ENCODE measurements at places on chromosomes 12 and 14.

DNA sequence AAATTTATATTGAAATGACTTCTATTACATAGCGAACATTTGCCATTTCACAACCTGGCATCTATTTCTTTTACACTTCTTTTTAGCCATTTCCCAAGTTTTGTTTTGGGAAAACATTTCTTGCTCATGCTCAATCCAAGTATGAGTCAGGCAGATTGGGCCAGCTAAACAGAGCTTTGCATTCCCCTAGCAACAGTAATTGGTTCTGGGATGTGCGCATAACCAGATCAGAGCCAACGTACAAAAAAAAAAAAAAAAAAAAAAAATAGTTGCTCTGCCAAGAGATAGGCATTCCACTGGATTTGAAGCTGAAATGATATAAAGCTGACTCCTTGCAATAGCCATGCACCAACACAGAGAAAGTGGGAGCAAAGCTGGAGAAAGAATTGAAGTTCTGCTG is 37.5 kb downstream of the PLCZ1 start:
- no peak for DNase-seq

GRCh38 chr14:102675396-102675795 is 82.9 kb downstream of the RCOR1 start:
- DNase-seq, result no peak

GRCh38 chr12:121806546-121807423 is 3.0 kb downstream of the SETD1B start:
- no peak for DNase-seq

DNA sequence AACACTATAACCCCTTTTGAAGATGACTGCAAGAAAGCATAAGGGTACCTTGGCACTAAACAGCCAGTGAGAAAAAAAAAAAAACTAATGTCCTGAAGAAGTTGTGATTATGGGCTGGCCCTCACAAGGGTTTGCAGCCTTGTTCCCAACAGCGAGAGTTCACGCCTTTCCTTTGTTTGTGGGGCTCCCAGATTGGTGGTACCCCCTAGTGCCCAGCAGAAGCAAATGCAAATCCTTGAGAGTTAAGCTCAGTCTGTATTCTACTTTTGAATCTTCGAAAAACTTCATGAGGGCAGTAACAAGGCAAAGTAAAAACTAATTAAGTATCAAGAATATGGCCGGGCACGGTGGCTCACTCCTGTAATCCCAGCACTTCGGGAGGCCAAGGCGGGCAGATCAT is 238.9 kb upstream of the LMO3 start:
- no peak for DNase-seq

GRCh38 chr12:88377973-88378372 is 202.3 kb downstream of the KITLG start:
- DNase-seq, result no peak

DNA sequence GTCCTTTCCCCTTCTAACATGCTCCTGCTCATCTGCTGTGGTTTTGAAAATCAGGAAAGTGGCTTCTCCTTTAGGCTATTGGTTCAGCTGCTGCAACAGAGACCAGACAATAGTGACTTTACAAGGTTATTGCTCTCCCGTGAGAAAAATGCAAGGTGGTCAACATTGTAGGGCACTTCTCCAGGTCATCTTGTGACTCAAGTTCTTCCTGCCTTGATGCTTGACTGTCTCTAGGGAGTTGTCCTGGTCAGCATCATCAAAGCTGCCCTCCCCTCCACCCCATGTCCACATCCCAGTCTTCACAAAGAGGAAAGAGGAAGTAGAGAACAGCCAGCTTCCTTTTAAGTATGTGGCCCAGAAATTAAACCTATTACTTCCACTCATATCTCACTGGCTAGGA is 3.9 kb upstream of the TMEM63C start:
- no peak for DNase-seq

DNA sequence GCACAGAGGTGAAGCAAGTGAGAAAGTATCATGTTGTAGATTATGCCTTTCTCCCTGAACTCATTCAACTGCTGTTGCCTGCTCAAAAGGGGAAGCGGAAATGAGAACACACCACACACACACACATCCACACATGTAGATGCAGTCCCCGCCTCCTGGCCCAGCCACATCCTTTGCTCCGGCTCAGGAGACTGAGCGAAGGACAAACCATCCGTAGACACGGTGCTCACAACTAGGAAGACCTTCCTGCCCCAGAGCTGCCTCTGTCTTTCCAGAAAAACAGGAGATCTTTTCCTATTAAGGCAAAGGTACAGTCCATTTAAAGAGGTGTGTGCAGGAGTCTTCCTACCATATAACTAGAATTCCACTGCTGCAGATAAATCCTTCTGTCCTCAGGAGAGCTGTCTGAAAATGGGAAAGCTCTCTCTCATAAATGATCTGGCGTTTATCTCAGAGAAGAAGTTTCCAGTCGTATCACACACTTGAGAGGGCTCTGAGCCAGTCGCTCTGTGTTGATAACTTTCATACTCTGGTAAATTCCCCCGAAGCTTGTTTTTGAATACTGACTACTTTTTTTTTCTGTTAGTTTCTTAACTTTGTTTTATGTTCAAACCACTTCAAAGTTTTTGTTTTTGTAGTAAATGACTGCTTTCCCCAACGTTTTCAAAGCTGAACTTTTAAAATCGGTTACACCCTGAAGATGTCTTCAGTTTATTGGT is at the start of gene TESPA1:
Gene TESPA1 (minus strand): TSS at position 105 of the 719 bp plus-strand sequence. CDS start 10,200 bp downstream, outside the sequence.
- peak; percentile 92 for DNase-seq

- DNase-seq, result no peak
These were observed 6.0 kb upstream of the IFT81 start for GRCh38 chr12:110117956-110118685.

DNA sequence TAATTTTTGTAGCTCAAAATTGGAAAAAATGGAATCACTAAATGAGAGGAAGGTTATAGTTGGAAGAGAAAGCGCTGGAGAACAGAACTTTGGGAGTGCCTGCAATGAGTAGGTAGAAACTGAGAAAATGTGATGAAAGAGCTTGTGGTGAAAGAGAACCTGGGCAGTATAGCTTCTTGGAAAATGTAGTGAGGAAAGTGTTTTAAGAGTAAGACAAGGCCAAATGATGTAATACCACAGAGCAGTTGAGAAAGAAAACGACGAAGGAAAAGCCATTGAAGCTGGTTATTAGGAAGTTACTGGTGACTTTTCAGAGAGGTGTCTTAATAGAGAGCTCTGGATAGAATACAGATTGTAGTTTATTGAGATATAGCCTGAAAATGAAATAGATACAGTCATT is 255.3 kb downstream of the AEBP2 start:
- DNase-seq, result peak; percentile 82

DNA sequence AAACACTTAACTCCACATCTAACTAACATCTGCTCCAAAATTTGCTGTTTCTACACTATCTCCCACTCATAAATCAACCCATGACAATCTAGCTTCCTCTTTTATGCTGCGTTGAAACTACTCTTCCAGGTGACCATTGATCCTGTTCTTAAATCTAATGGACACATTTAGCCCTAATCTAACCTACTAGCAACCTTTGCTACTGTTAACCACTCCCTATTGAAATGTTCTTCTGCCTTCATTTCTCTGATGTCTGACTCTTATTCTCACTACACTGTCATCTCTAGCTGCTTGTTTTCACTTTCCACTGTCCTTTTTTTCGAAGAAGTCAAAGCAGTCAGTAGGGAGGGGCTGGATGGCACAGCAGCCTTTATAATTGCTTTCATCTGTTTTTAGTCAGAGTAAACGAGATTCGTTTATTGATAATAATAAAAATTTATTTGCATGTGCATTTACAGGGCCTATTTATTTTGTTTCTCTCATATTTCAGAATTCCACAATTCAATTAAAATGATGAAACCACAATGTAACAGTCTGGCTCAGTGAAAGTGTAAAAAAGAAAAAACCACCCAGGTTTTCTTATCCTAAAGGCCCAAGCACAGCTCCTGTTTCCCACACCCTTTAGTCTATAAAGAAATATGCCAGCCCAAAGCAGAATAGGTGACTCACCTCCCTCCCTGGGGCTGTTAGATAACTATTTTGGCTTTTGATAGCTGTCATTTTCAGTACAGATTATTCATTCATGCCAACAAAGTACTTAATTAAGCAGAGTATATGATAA is 44.9 kb downstream of the ATP2B1 start:
- DNase-seq, result no peak

GRCh38 chr12:104306943-104307654 is 3.6 kb downstream of the EID3 start:
- DNase-seq, result no peak

- no peak for DNase-seq
These were observed 30.4 kb downstream of the HEATR5A start for GRCh38 chr14:31389946-31390345.

GRCh38 chr12:121831571-121832245 is 27.0 kb downstream of the HPD start:
- peak; percentile 63 for DNase-seq

GRCh38 chr12:8816448-8817050 is 5.9 kb upstream of the A2ML1 start:
- DNase-seq, result no peak

- no peak for DNase-seq
These were observed 25.6 kb downstream of the UNC79 start for GRCh38 chr14:93456356-93456755.

DNA sequence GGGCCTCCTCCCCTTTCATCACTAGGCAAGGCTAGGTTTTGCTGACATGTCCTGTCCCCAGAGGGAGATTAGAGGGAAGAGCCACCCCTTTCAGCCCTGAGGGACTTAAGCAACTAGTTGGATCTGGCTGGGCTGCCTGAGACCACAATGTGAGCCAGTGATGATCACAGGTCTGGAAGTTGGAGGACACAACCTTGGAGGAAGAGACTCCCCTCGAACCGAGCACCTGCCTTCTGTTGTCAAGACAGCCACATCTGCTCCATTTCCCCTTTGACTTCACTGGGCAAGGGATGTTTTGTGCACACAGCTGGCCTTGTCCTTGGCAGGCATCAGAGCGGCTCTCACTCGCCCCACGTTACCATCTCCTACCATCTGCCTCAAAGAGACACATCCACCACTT is 31.4 kb downstream of the MVK start:
- no peak for DNase-seq

DNA sequence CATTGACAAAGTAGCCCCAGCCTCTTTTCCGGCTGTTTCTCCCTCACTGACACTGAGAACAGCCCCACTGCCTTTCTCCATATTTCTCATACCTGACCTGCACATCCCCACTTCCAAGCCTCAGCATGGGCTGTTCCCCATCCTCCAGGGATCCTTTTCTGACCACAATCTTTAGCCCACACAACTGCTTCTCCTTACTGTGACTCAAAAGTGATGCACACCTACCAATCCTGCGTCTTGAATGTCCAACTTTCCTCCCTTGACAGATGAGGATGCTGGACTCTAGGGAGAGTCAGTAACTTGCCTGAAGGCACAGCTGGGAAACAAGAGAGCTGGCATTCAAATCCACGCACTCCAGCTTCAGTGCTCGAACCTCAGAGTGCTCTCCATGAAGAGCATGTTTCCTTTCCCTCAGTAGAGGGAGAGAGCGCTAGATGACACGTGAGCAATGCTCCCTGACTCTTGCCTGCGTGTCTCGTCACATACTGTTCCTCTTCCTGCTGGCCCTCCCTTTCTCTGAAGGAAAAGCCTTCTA is 75.6 kb downstream of the NTF3 start:
- no peak for DNase-seq

DNA sequence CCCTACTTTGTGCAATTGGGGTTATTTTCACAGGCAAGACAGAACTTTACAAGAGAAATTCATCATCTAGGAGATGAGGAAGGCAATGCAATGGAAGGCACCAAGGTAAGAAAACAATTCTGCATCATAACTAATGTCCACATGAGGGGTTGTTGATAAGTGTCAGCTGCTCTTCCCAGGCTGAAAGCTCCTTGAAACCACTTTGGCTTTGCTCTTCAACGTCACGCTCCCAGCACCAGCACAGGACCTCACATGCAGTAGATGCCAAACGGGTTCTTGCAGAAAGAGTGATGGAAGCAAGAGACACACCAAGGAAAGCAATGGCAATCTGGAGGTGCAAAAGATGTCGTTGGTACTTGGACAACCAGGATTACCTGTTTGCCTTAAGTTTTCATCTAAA is 485.5 kb downstream of the BCL11B start:
- DNase-seq, result no peak

GRCh38 chr12:12483438-12483837 is 79.2 kb downstream of the DUSP16 start:
- DNase-seq, result no peak

- no peak for DNase-seq
These were observed 14.5 kb upstream of the WDR89 start for GRCh38 chr14:63656194-63656593.

GRCh38 chr12:54859502-54859901 is 5.2 kb downstream of the MUCL1 start:
- no peak for DNase-seq

DNA sequence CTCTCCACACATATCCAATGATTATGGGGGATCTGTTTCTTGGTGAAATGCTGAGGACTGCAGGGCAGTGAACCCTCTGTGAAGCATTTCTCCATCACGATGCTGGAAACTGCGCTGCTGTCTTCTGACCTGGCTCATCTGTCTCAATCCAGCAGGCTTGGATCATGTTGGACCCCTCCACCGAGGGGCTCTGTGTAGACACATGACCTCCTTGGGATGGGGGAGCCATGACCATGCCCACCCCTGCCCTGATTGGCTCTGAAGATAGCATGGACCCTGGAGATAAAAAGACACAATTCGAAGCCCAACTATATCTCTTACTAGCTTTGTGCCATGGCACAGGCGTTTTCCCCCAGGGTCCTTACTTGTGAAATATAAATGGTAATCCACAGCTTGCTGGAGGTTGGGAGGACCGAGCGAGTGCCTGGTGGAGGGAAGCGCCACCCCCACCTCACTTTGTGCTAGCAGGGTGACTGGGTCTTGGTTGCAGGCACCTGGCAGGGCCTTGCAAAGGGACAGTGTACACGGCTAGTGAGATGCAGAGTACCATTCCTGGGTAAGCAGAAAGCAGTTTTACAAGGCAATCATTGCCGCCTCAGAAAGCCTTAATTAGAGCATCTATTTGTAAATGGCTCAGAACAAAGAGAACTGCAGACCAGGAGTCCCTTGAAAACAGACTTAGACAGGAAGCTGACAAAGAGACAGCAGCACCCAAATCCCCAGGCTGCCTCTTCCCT is 2.4 kb upstream of the KRT83 start:
- DNase-seq, result no peak

All from HL-60 (cell line).